Right ventricle myocardium superior (tissue), 1 donor: ENCODE measurements at places on chromosomes 3 and 15. TPM values are rescaled to one million over a fixed set of nuclear protein-coding genes. Genes with fewer than 3 reads are reported as not detected.
A peak's percentile ranks its signal among the peaks of the same experiment; 100 is the strongest.

The RLBP1 gene
- not detected for total RNA-seq

The TNFAIP8L3 gene
- 6.5 TPM for total RNA-seq

The IL16 gene
- 2.7 TPM for total RNA-seq

The PARP15 gene
- total RNA-seq: 0.40 TPM

The PRSS50 gene
- total RNA-seq: 0.16 TPM

The CIAO2A gene
- total RNA-seq: 57.9 TPM

The MAN2C1 gene
- total RNA-seq: 94.7 TPM

The SENP7 gene
- 8.4 TPM for total RNA-seq

- no peak for DNase-seq
These were observed 111.2 kb upstream of the SAMMSON start for GRCh38 chr3:69888040-69888942.

GRCh38 chr3:50825841-50826240 lies 151.1 kb downstream of the DOCK3 start:
- no peak for DNase-seq

DNA sequence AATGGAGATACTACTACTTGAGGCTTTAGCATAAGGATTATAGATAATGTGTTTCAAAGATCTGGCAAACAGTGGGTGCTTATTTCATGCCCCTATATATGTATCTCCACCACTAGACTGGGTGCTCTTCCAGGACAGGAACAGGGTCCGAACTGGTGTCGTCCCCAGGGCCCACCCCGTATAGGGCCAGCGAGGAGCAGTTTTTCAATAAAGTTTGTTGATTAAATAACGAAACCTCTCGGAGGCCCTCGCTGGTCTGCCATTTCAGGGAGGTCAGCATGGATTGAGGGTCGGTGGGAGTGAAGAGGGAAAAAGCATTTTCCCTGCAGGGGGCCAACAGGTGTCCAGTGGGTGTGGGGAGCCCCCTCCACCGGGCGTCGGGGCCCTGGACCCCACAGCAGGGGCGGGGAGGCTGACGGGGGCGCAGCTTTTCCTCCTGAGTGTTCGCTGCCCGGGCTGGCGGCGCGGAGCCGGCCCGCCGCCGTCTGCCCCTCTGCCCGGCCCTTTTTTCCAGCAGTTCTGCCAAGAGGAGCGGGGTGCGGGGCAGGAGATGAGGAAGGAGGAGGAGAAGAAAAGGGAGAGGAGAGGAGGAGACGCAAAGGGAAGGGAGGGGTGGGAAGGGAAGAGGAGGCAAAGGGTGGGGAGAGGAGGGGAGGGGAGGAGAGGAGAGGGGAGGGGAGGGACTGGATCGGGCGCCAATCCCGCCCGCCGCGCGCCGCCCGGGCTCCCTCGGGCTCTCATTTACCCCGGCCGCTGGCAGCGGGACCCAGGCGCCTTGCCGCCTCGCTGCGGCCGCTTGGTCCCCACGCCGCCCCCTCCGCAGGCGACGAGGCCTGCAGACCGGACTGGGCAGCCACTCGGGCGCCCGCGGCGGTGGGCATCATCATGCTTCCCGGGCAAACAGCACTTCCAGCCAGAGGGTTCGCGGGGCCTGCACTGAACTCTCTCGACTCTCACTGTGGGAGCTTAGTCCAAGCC lies 66.3 kb downstream of the ISG20 start:
- peak; percentile 55 for DNase-seq

- no peak for DNase-seq
These were observed 241.8 kb downstream of the FOXP1 start for GRCh38 chr3:71341721-71342120.

- DNase-seq: no peak
These were observed 27.5 kb downstream of the ESYT3 start for GRCh38 chr3:138461896-138462295.

DNA sequence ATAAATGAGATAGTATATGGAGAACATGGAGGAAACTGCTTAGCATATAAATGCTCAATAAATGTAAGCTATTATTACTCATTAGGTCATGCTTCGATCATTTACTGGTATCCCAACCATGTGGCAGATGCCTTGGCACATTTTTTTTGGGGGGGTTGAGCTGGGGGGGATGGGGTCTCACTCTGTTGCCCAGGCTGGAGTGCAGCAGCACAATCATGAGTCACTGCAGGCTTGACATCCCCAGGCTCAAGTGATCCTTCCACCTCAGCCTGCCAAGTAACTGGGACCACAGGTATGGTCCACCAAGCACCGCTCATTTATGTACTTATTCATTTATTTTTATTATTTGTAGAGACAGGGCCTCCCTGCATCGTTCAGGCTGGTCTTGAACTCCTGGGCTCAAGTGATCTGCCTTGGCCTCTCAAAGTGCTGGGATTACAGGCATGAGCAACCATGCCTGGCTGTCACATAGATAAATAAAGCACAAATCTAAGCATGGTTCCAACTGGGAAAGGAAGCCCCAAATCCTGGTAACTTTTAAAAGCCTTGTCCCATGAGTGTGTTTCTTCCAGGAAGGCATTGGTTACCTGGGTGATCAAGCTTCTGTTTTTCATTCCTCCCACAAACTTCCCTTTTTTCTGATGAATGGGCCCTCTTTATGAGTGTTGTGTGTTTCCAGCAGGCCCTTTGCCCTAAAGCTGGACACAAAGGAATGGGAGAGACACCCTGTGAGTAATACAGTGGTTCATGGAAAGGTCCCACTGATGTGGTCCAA lies 147.4 kb upstream of the UMPS start:
- DNase-seq: no peak

GRCh38 chr3:17023006-17023664 lies 138.4 kb downstream of the PLCL2 start:
- DNase-seq: no peak

- peak; percentile 24 for DNase-seq
These were observed 63.6 kb downstream of the CLDN1 start for GRCh38 chr3:190258634-190259033.

DNA sequence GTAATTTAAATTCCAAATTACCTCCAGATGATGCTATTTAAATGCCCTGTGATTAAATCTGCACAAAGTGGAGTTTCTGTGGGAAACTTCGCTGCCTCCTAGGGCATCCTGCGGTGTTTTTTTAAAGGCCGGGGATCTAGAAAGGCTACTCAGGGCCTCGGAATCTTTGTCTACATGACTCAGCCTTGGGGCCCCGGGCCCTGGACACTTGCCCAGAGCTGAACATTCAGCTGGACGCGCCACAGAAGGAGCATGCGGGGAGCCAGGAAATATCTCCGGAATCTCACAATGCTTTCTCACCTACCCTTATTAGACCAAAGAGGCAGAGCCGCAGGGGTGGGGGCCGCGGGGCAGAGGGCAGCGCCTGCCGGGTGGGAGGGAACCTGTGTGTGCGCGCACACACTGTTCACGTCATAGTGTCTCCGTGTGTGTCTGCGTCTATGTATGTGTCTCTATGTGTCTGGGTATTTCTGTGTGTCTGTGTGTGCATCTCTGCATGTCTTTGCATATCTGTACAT lies 145.5 kb upstream of the TPM1 start:
- DNase-seq: peak; percentile 90

DNA sequence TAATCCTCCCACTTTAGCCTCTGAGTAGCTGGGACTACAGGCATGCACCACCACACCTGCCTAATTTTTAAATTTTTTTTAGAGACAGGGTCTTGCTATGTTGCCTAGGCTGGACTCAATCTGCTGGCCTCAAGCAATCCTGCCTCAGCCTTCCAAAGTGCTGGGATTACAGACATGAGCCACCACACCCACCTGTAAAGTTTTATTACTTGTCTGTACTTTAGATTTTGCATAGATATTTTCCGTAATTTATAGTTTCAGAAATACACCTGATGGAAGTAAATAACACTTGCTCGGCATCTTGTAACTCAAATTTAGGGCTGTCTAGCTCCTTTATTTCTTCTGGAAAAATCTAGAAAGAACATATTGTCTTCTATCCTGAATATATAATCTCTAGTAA lies 5.8 kb downstream of the DZIP3 start:
- no peak for DNase-seq

DNA sequence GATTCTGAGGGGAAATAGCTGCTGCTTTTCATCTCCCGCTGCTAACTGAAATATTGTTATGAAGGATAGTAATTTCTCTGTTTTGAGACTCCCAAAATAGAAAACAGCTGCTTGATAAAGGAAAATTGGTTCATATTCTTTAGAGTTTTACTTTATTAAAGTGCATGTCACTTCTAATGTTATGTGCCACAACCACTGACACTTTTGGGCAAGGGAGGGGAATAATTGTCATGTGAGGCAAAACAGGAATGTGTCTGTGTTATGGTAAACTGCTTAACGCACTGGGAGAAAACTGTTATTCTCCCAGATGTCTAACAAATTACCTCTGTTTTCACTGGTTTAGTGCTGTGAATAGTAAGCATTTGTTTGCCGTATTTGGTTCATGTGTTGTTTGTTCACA lies 201.6 kb downstream of the PDZRN3 start:
- no peak for DNase-seq

GRCh38 chr3:58093574-58094195 lies 85.5 kb downstream of the FLNB start:
- no peak for DNase-seq

GRCh38 chr3:175692256-175692655 lies 833.1 kb downstream of the NAALADL2 start:
- DNase-seq: no peak

DNA sequence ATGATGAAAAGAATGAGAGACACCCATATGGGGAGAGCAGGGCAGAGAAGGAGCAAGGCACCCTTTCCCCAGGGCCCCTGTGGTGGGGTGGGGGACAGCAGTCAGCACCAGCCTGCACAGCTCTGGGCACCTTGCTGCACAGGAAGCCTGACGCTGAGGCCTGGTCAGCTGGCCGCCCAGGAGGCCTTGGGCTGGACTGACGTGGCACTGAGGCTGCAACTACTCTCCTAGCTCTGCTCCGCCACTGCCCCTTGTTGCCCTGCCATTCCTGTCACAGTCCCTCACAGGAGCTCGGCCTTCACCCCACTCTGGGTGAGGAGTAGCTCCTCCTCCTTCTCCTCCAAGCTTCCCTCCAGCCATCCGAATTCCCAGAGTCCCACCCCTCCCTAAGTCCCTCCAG lies 99.7 kb downstream of the CPN2 start:
- no peak for DNase-seq

GRCh38 chr3:36372534-36372935 lies 7.8 kb upstream of the STAC start:
- DNase-seq: no peak

DNA sequence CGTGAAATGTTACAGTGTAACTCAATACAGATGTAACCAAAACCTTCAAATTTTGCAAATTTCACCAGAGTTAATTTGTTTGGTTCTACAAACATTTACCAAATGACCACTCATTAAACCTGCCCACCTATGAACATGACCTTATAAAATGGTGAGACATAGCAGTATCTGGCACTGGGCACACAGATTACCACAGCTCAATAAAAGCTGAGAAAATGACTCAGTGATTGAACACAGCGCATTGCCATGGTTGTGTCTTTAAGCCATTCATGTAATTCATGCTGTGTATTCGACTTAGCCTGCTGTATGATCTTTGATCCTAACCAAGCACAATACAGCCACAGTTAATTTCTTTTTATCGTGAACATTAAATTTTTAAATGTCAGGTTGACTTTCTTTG lies 11.3 kb downstream of the PPARG start:
- DNase-seq: no peak

GRCh38 chr15:70576696-70577095 lies 186.7 kb downstream of the UACA start:
- DNase-seq: no peak

GRCh38 chr15:95829062-95829461 lies 501.4 kb upstream of the NR2F2 start:
- DNase-seq: no peak

DNA sequence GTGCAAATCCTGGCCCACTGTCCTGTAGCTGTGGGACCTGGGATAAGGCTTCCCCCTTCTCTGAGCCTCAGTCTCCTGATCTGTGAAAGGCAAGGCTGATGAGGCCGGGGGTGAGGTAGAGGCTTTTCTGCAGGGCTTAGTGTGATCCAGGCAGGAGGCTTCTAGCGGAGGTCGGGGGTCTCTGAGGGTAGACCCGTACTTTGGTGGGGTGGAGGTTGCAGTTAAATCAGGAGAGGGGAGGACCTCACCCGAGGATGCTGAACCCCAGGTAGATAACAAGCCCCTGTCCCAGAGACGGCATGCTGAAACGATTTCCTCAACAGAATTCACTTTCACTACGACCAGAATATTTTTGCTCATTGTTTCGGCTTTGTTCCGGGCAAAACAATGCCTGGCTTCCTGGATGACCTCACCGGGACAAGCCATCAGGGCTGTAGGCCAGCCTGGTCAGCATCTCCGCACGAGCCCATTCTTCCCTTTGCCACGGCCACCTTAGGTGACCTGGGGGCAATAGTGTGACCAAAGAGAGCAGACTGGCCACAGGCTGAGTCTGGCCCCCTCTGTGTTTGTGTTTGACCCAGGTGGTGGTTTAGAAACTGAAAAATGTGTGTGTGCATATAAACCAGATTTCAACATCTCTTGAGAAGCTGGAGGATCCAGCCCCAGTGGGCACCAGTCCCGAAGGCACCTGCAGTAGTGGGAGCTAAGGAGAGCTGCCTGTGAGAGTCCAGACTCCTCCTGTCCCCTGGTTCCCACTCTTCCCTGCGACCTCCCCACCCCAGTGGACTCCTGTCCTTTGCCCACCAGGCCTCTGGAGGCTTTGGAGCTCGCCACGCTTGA lies 33.0 kb downstream of the SLC6A6 start:
- no peak for DNase-seq

DNA sequence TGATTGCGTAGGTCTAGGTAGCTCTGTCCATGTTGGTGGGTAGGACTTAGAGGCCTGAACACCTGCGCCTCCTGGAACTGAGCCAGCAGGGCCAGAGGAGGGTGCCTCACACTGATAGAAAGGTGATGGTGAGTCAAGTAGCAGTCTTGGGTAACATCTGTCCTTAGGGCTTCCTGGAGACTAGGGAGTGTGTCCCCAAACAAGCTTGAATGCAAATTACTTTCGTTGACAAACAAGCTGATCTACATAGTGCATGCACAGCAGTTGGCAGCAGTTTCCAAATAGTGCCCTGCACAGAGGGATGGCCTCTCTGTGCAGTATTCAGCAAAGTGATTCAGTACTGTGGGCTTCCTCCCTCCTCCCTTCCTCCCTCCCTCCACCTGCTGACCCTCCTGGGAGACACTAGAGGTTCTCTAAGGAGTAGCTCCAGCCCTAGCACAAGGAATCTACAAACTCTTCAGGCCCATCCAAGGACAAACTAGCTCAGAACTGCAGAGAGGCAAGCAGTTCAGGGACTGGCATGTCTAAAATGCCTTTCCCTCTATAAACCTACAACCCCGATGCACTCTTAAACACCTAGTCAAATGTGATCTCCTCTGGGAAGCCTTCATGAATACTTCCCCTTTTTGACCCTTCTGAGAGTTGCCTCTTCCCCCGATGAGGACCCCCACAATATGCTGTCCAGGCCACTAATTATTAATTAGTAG lies 61.0 kb downstream of the TLE3 start:
- DNase-seq: no peak

- DNase-seq: no peak
These were observed 143.8 kb downstream of the SV2B start for GRCh38 chr15:91243826-91244225.
